ENCODE measurements at places on chromosomes 12 and 14. TPM values are rescaled to one million over a fixed set of nuclear protein-coding genes. Genes with fewer than 3 reads are reported as not detected.

Gene RAB15
- 3.6 TPM for total RNA-seq

Gene IAPP
- total RNA-seq: not detected

Gene AP1G2
- 10.1 TPM for total RNA-seq

Gene NEMF
- total RNA-seq: 15.9 TPM

Gene TPH2
- not detected for total RNA-seq

Gene DACT1
- total RNA-seq: 4.7 TPM

Gene CAPZA3
- not detected for total RNA-seq

Gene OAS1
- total RNA-seq: not detected

Gene KLRC4
- not detected for total RNA-seq

Gene CCNT1
- total RNA-seq: 20.1 TPM

Gene MMAB
- 46.1 TPM for total RNA-seq

Gene HSPB8
- total RNA-seq: 7.0 TPM

Gene LRP1-AS
- not detected for total RNA-seq

Gene CGRRF1
- 18.1 TPM for total RNA-seq

Gene ZNF410
- 42.5 TPM for total RNA-seq

Gene C12orf60
- 2.1 TPM for total RNA-seq

Gene CCDC184
- total RNA-seq: 3.7 TPM

Gene PTCSC3
- not detected for total RNA-seq

Gene SYNDIG1L
- total RNA-seq: 2.5 TPM

Gene SPX
- total RNA-seq: 0.91 TPM

Gene TTC6
- not detected for total RNA-seq

Gene NCKAP5L
- total RNA-seq: 19.5 TPM

Gene SOS2
- 21.7 TPM for total RNA-seq

Gene MYL2
- total RNA-seq: 0.64 TPM
